SW480 (cell line): ENCODE measurements at places on chromosomes 4 and X.

- DNase-seq = no peak
Measured at GRCh38 chrX:110036162-110037033, 33.5 kb downstream of the TMEM164 start.

DNA sequence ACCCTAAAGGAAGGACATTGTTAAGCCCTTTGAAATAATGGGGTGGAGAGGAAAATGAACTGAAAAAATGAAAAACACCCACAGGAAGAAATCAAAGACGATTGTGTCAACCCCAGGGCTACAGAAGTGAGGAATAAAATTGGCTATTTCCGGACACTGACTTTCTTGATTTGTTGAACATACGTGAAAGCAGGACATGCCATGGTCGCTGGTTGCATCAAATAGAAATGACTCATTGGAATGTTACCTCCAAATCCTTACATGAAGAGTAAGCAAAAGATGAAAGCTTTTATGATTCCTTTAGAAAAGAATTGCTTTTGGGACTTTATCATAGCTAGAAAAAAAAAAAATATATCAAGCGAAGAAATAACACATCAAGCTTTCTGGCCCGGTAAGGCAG, 75.3 kb downstream of the DCUN1D4 start:
- no peak for DNase-seq

DNA sequence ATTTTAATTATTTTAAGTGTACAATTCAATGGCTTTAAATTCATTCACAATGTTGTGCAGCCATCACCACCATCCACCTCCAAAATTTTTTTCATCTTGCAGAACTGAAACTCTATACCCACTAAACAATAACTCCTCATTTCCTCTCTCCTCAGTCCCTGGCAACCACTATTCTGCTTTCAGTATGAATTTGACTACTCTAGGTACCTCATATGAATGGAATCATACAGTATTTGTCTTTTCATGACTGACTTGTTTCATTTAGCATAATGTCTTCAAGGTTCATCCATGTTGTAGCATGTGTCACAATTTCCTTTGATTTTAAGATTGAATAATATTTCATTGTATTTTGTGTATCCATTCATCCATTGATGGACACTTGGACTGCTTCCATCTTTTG, 46.9 kb downstream of the KIF4A start:
- no peak for DNase-seq

GRCh38 chrX:54920610-54921426, at the start of gene TRO:
TSS of gene TRO (plus strand) at chrX:54920824. CDS start at chrX:54922247, 1,423 bp downstream.
- no peak for DNase-seq

DNA sequence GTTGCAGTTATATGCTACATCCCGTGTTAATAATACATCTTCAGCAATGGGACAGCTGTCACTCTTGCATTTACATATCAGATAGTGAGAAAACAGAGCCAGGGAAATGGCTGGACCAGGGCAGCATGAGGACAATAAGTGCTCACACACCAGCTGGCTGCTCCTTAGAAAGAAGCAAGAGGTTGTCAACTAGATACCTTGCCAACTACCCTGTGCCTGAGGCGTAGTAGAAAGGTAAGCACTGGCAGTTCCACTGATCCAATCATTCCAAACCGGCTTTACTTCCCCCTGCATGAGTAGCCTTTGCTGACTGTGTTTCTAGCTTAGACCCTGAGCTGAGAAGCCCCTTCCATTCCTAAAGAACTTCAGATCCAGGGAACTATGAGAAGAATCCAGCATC, 52.2 kb upstream of the FGF13 start:
- no peak for DNase-seq

DNA sequence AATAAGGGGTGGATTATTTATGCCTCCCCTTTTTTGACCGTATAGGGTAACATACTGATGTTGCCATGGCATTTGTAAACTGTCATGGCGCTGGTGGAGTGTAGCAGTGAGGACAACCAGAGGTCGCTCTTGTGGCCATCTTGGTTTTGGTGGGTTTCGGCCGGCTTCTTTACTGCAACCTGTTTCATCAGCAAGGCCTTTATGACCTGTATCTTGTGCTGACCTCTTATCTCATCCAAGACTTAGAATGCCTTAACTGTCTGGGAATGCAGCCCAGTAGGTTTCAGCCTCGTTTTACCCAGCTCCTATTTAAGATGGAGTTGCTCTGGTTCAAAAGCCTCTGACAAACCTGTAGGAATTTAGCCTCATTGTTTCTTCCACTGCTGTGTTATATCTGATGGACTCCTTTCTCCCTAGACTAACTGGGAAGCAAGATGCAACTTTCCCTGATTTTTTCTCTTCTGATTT, 71.4 kb downstream of the TMEM131L start:
- no peak for DNase-seq

- no peak for DNase-seq
Measured at GRCh38 chrX:153875391-153876111, 10.4 kb downstream of the L1CAM start.

GRCh38 chr4:156970501-156971164, 966 bp downstream of the PDGFC start:
- peak; percentile 58 for DNase-seq

GRCh38 chr4:78779280-78779679, 3.1 kb downstream of the BMP2K start:
- DNase-seq = no peak
